GM23248 (cell line): ENCODE measurements at places on chromosomes 5 and 9.

DNA sequence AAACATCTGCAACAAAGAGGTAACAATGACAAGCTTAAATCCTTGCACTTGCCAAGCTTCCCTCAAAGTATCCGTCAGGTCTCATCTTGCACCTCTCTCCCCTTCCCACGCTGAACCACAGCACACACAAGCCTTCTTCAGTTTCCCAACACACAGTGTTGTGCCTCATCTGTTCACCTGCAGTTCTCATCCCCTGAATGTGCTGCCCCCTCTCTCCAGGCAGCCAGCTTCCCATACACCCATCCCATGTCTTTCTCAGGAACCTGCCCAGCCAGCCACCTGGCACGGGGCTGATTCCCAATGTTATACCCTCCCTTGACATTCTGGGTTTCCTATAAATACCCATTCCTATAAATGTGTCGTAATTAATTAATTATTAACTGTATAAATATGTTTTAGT, 314.8 kb downstream of the PRELID2 start:
- DNase-seq = no peak

GRCh38 chr9:79289856-79290255, 281.9 kb upstream of the TLE4 start:
- DNase-seq = peak; percentile 23

- DNase-seq = no peak
Observed at GRCh38 chr5:113263545-113263944, 171.2 kb downstream of the TSSK1B start.

DNA sequence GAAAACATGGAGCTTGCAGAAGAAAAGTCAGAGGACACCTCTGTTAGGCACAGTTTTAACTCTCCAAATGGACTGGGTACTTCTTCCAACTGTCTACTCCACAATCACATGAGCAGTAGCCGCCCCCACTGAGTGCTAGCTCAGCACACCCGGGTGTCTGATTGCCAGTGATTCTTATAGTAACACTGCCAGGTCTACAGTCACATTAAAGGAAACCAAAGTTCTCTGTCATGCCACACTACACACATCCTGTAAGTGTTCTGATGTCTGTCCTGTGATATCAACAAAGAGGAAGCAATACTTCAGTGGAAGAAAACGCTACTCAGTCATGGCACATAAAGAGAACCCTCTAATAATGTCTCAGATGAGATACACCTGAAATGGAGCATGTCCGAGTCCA, at the start of gene HAVCR2:
TSS of gene HAVCR2 (minus strand) at position 69 of the 400 bp plus-strand sequence. CDS start at position 8, 61 bp downstream.
- no peak for DNase-seq

- no peak for DNase-seq
Observed at GRCh38 chr9:131986089-131986488, 93.6 kb downstream of the MED27 start.
